ENCODE measurements at places on chromosomes 1 and 21.

- peak; percentile 80 for DNase-seq
Measured at GRCh38 chr1:20640183-20640597, 6.9 kb downstream of the PINK1 start.

GRCh38 chr1:212074313-212074712, 38.8 kb downstream of the DTL start:
- DNase-seq, result no peak

GRCh38 chr21:23694390-23694789, 1912.9 kb downstream of the MRPL39 start:
- DNase-seq, result no peak

DNA sequence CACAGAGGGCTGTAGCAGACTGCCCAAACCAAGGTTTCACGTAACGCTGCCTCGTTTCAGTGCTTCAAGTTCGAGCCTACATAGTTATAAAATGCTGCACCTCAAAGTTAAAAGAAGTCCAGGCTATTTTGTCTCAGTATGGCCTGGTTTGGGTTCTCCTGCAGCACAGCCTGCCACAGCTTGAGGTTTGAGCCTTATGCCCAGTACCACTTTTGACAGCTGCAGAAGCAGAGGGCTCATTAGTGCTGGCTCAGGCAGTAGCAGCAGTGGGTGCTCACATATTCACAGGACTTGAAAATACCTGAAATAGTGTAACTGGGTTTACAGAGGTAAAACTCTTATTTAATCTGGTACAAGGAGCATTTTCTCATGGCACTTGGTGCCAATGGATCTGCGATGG, 15.3 kb downstream of the SPATA46 start:
- DNase-seq, result no peak

GRCh38 chr1:25688390-25689119, 72.0 kb downstream of the MAN1C1 start:
- DNase-seq, result no peak

DNA sequence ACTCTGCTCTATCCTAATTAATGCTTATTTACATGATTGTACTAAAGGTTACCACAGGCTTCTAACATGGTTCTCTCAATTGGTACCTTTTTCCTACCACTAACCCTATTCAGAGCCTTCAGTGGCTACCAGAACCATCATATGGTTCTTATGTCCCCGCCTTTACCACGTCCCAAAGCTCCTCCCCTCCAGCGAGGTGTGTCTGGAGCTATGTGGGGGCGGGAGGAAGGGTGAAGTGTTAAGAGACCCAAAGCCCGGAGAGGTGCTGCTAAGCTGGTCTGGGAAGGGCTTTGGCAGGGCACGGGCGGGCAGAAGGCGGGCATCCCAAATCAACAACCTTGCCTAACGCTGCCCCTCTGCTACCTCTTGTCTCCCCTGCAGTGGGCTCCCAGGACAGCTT, 10.0 kb downstream of the SPATA46 start:
- no peak for DNase-seq

GRCh38 chr21:40723966-40724365, 123.0 kb downstream of the DSCAM start:
- no peak for DNase-seq

- DNase-seq, result peak; percentile 60
Measured at GRCh38 chr1:184974056-184974836, at the start of gene NIBAN1. Gene NIBAN1 (minus strand): TSS chr1:184974508. CDS start chr1:184974356, 152 bp downstream.

DNA sequence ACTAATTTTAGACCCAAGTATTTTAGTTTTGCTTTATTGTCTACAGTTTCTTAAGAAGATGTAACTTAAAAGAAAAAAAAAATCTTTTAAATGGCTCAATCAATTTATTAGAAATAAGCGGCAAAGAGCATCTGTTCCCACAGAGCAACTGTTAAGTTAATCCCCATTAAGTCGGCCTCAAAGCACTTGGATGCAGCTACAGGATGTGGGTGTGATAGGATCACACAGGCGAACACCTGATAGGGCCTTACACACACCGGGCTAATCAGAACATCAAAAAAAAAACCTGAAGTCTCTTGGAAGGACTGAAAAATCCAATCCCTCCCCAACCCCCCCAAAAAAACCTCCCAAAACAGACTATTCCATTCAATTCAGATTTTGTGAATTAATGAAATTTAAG, 23.0 kb downstream of the APP start:
- DNase-seq, result no peak

DNA sequence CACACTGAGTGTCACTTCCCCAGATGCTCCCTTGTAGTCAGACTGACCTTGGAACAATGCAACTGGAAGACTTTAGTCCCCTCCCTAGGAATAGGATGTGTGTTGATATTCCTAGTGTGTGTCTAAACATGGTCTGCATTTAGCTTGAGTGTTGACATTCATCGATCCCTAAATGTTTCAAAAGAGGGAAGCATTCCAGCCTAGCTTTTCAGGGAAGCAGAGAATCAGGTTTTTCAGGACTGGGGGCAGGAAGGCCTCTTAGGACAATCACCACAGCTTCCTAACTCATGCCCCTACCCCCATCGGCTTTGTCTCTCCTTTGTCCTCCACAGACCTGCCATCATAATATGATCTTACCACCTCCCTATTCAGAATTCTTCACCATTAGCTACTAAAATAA, 43.4 kb downstream of the NMNAT2 start:
- DNase-seq, result no peak

DNA sequence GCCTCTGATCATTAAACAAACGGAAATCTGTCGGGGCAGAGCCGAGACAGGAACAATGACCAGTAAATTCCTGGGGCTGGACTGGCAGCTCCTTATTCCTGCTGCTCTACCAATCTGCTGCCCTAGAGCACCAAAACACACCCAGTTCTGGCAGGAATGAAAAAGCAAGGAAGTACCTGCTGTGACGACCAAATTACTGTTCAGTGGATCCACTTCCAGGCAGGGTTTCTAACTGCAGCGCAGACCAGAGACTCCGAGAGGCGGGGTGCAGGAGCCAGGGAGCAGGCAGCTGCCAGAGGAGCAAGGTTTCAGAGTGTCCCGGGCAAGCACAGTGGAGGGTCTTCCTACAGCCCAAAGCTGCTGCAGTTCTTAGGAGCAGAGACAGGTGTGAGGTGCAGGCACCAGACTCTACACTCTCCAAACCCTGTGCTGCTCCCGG, 32.4 kb downstream of the KANK4 start:
- DNase-seq, result no peak

Measured in GM13977 (cell line).